Tibial nerve (tissue), 4 donors: ENCODE measurements at places on chromosomes 3 and 15. TPM values are rescaled to one million over a fixed set of nuclear protein-coding genes. Genes with fewer than 3 reads are reported as not detected.

GRCh38 chr3:141337523-141337854, 30.8 kb upstream of the ZBTB38 start:
- DNase-seq = no peak
- no peak overlapping the region for H3K27ac ChIP-seq
- no peaks in the 10 kb centered on the region for H3K36me3 ChIP-seq
- H3K4me1 ChIP-seq = no peaks in the 10 kb centered on the region
- no peak overlapping the region for H3K4me3 ChIP-seq

DNA sequence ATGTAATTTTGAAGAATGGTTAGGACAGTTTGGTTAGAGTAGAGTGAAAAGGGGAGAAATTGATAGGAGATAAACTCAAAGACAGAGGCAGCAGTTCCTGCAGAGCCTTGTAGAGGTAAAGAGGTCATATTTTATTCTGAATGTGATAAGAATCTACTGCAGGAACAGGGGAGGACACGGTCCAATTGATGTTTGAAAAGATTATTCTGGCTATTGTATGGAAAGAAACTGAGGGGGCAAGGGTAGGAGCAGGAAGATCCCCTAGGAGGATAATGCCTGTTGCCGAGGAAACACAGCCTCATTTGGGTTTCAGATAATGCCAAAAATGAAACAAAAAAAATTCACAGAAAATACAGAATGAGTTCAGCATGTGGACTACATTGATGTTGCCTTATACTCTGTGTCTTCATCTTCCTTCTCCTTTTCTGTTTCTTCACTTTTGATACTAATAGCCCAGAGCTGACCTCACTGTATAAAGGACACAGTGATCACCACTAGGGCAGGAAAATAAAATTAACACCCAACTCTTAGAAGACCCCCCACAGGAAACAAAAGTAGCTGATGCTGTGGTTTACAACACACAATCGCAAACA, 454.6 kb upstream of the UBE2E2 start:
- no peaks in the 10 kb centered on the region for H3K36me3 ChIP-seq
- no peaks in the 10 kb centered on the region for H3K27me3 ChIP-seq
- H3K4me1 ChIP-seq = no peaks in the 10 kb centered on the region
- H3K4me3 ChIP-seq = no peak overlapping the region
- DNase-seq = no peak

- no peak overlapping the region for H3K4me3 ChIP-seq
- H3K27ac ChIP-seq = no peak overlapping the region
- DNase-seq = no peak
- H3K27me3 ChIP-seq = no peaks in the 10 kb centered on the region
- no peaks in the 10 kb centered on the region for H3K4me1 ChIP-seq
These were observed 74.7 kb downstream of the SNRK start for GRCh38 chr3:43361077-43361476.

DNA sequence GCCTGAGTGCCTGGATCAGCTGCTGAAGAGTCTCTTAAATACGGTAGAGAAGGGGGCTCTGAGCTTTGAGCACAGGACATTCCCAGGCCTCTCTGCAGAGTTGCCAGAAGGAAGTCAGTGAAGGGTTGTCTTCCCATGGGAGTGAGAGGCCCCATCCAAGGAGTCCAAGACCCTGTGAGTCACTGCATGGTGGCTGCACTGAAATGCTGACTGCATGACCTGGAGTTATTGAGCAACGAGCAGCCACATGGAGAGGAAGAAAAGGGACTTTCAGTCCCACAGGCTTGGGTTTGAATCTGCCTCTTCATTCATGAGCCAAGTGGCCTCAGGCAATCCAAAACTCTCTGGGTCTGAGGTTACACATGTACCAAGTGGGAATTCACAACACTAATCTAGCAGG, 69.6 kb upstream of the RASGRF1 start:
- DNase-seq = no peak
- no peak overlapping the region for H3K4me3 ChIP-seq
- no peak overlapping the region for H3K27ac ChIP-seq
- no peaks in the 10 kb centered on the region for H3K27me3 ChIP-seq

DNA sequence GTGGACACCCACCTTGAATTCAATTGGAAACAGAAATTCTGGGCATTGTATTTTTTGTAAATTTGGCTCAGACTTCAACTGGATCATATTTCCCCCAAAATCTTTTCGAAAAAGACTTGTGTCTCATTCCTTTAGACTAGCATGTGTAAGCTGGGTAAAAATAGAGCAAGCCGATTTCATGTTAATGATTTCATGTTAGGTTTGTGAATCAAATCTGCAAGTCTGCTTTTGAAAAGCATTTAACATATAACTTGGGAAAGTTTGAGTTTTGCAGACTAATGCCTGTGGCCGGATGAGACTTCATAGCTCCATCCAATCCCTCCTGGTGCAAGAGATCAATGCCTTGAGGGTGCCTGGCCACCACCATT, 64.5 kb downstream of the FLNB start:
- H3K4me1 ChIP-seq = peaks cover 73% of the 10 kb centered on the region
- peak overlapping the region; percentile 77 for H3K27ac ChIP-seq
- DNase-seq = no peak
- H3K4me3 ChIP-seq = no peak overlapping the region
- H3K27me3 ChIP-seq = no peaks in the 10 kb centered on the region
- peaks cover 6% of the 10 kb centered on the region for H3K36me3 ChIP-seq

- no peaks in the 10 kb centered on the region for H3K27me3 ChIP-seq
- no peak overlapping the region for H3K4me3 ChIP-seq
- no peaks in the 10 kb centered on the region for H3K4me1 ChIP-seq
- no peak overlapping the region for H3K27ac ChIP-seq
- no peak for DNase-seq
These were observed 109.0 kb downstream of the FRMD4B start for GRCh38 chr3:69276884-69277283.

- no peaks in the 10 kb centered on the region for H3K36me3 ChIP-seq
- no peak overlapping the region for H3K27ac ChIP-seq
- H3K27me3 ChIP-seq = no peaks in the 10 kb centered on the region
- H3K4me1 ChIP-seq = no peaks in the 10 kb centered on the region
- no peak overlapping the region for H3K4me3 ChIP-seq
- DNase-seq = no peak
These were observed 17.8 kb upstream of the CLDN1 start for GRCh38 chr3:190340071-190340470.

DNA sequence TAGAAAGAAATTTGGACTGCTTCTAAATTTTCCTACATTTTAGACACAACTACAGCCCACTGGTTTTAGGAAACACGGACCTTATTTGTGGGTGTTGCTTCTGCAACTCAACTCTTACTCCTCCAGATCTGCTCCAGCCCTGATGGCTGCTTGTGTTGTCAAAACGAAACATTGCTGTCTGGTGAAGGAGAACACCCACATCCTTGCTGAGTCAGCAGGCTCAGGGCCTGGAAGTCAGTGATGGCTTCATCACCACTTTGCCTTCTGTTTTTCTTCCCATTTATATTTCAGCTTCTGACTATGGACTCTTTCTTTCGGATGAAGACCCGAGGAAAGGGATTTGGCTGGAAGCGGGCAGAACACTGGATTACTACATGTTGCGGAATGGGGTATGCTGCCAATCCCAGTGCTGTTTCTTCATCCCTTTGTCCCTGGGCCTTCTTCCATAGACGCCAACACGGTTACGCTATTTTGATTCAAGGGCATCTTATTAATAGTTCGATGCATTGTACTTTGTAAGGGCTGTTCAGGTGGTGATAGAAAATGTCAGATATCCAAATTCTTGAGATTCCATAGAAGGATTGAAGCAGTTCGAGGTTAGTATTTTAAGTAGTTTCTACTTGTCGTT, 392.6 kb upstream of the TPM1 start:
- peaks cover 16% of the 10 kb centered on the region for H3K4me1 ChIP-seq
- no peak overlapping the region for H3K27ac ChIP-seq
- H3K4me3 ChIP-seq = no peak overlapping the region
- H3K36me3 ChIP-seq = peaks cover 3% of the 10 kb centered on the region
- no peaks in the 10 kb centered on the region for H3K27me3 ChIP-seq

DNA sequence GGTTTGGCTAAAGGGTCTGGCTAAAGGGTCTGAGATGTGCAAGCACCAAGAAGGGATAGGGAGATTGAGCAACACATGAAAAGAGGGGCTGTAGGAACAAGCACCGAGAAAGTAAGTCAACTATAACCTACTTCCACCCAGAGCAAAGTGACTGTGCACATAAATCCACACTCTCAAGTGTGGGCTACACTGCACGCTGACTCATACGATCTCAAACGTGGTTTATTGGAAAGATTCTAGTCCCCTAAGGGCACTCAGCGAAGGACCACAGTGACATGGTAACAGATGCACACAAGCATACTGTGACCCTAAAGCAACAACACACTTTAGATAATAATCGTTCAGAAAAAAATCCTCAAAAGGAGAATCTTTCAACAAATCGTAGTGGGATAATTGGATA, 48.0 kb downstream of the EHHADH start:
- H3K36me3 ChIP-seq = no peaks in the 10 kb centered on the region
- H3K4me1 ChIP-seq = no peaks in the 10 kb centered on the region
- no peak overlapping the region for H3K27ac ChIP-seq

DNA sequence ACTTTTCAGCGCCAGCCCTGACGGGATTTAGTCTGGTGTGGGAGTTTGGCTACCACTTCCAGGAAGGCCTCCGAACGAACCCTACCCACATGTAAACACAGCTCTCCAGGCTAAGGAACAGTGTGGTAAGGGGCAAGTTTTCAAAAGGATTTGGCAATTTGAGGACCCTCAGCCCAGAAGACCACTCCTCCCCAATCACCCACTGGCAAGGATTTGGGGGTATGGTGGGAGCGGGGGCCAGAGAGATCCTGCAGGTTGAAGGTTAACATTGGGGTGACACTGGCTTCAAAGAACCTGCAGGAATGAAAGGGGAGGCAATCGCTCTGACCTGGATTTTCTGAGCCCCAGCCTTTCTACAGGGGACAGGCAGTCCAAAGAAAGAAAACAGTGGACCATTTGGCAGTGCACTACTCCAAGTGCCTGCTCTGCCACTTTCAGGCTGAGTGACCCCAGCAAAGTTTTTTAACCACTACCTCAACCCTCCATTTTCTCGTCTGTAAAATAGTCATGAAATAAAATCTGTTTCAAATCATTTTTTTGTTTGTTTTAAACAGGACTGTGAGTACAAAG, 34.5 kb downstream of the ZIC4 start:
- H3K27me3 ChIP-seq = peaks cover 100% of the 10 kb centered on the region
- H3K4me1 ChIP-seq = no peaks in the 10 kb centered on the region
- DNase-seq = no peak
- H3K4me3 ChIP-seq = no peak overlapping the region
- H3K27ac ChIP-seq = no peak overlapping the region

GRCh38 chr15:68085052-68085451, 30.9 kb downstream of the PIAS1 start:
- H3K36me3 ChIP-seq = peaks cover 15% of the 10 kb centered on the region
- no peak overlapping the region for H3K27ac ChIP-seq
- H3K4me3 ChIP-seq = no peak overlapping the region
- DNase-seq = no peak
- H3K4me1 ChIP-seq = peaks cover 23% of the 10 kb centered on the region

DNA sequence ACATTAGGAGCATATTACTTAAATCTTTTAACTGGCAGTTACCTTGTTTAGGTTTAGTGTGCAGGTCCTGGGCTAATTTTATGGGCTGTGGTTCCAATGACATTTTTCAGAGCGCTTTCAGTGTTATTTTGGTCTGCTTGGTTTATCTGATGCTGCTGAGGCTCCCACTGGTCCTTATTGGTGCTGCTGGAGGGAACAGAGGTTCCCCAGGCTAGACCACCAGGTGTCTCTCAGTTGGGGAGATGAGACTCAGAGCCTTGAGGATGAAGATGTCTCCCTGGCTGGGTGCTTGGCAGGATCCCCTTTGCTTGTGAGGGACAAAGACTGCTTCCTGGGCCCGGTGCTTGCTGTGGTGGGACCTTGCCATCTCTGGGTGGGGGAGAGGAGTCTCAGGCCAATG, 28.3 kb upstream of the TASOR start:
- H3K27me3 ChIP-seq = no peaks in the 10 kb centered on the region
- no peak for DNase-seq
- no peaks in the 10 kb centered on the region for H3K4me1 ChIP-seq
- no peak overlapping the region for H3K27ac ChIP-seq
- no peak overlapping the region for H3K4me3 ChIP-seq
- H3K36me3 ChIP-seq = no peaks in the 10 kb centered on the region

DNA sequence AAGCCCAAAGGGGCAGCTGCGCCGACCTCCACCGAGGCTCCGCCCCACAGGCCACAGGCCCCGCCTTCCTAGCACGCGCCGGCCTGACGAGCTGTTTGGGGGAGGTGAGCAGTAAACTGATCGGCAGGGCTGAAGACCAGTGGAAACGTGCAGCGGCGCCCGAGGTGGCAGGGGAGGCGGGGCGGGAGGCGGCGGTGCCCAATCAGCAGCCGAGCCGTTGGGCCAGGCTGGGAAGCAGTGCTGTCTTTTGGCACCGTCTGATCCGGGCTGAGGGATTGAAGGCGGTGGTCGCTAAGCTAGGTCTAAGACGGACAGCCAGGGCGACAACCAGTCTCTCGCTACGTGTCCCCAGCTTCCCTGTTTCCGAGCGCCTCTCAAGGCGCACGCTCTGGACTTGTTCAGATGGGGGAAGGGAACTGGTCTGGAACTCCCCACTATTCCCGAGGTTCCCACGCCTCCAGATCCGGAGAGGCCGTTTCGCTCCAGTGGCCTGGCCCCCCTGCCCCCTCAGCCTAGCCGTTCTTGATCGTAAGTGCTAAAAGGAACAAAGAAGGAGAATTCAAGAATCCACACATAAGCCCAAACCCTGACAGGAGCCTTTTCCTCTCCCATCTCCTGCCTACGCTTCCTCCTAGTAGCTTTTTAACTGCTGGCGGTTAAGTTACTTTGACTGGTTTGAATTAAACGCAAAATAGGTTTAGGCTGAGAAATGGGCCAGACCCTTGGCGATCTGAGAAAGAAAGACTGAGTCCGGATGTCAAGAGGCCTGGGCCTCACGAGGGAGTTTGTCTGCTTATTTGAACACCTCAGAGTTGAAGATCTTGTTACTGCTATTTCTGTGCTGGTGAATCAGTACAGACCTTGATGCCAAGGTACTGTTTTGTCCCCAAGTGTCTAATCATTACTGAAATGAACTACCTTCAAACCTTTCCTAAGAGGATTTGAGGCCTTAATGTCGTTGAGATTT, at the start of gene FMN1:
Gene FMN1, minus strand, starts transcription at position 11 of the 967 bp plus-strand sequence. CDS start 39,800 bp downstream, outside the sequence.
- peak within 1 kb of the TSS; percentile 16 for H3K4me3 ChIP-seq
- H3K27ac ChIP-seq = no peak within 1 kb of the TSS
- no peaks in the 10 kb centered on the region for H3K27me3 ChIP-seq
- H3K36me3 ChIP-seq = no peaks in the 10 kb centered on the region
- H3K4me1 ChIP-seq = no peaks in the 10 kb centered on the region

Gene XIRP1
- not detected for total RNA-seq

Gene KLHL40
- 0.42 TPM for total RNA-seq

Gene BBS4
- 32.0 TPM for total RNA-seq

Gene CFAP91
- total RNA-seq = 17.4 TPM

Gene SH2D7
- total RNA-seq = not detected

Gene UROC1
- total RNA-seq = not detected

Gene AP3B2
- total RNA-seq = 14.2 TPM

Gene MUC20
- total RNA-seq = 11.0 TPM

Gene TRMT10C
- 12.6 TPM for total RNA-seq

Gene CFAP20DC
- total RNA-seq = 2.0 TPM

Gene CIB2
- total RNA-seq = 2.0 TPM

Gene CLSTN2
- 21.3 TPM for total RNA-seq

Gene SLC22A13
- total RNA-seq = not detected

Gene AMT
- total RNA-seq = 7.0 TPM
